ENCODE measurements at places on chromosomes 11 and 22.

- DNase-seq: no peak
Observed at GRCh38 chr11:18575361-18575760, 13.2 kb downstream of the UEVLD start.

DNA sequence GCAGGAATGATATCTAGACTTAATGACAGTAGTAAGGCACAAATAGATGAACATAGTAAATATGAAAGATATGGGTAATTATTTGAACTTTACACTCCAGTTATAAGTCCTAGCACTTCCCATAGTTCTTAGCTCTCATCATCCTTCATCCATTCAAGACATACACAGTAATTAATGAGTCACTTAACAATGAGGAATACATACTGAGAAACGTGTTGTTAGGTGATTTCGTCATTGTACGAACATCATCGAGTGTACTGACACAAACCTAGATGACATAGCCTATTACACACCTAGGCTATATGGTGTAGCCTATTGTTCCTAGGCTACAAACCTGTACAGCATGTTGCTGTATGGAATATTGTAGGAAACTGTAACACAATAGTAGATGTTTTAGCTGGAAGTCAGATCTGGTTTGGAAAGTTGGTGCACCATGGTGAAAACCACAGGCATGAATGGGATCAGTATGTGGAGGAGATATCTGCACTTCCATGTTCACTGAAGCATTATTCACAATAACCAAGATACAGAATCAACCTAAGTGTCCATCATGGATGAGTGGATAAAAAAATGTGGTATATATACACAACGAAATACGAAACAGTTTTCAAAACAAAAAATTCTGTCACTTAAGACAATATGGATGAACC lies 229.9 kb upstream of the PITPNB start:
- no peak for DNase-seq

GRCh38 chr11:85756401-85757200 lies 54.3 kb downstream of the SYTL2 start:
- DNase-seq: no peak

- no peak for DNase-seq
Observed at GRCh38 chr11:124970925-124971324, 16.9 kb downstream of the CCDC15 start.

DNA sequence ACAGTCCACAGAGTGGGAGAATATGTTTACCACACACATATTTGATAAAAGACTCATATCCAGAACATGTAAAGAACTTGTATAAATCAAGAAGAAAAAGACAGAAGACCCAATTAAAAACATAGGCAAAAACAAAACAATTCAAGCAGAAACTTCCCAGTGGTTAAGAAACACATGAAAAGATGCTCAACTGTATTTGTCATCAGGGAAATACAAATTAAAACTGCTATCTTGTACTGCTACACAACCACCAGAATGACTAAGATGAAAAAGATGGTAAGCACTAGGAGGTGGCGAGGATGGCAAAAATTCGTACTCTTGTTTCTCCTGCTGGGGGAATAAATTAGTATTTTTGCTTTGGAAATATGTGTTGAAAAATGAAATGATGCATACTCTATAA lies 192.3 kb upstream of the C11orf87 start:
- DNase-seq: no peak

- DNase-seq: no peak
Observed at GRCh38 chr11:59625703-59626102, 10.1 kb upstream of the OSBP start.

DNA sequence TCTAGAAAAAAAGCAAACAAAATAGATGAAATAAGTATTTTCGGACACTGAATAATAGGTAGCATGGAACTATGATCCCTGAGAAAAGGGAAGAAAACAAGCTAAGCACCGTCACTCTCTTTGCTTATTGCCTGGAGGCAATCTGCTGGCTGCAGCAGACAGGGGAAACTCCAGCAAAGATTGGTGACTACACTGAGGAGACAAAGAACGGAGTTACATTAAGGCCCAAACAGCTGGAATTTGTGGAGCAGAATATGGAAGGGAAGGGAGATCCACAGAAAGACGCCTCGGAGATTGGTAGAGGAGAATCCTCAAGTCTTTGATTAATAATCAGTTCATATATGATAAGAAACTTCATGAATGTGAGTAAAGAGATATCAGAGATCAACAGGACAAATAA lies 150.2 kb downstream of the TYR start:
- no peak for DNase-seq

DNA sequence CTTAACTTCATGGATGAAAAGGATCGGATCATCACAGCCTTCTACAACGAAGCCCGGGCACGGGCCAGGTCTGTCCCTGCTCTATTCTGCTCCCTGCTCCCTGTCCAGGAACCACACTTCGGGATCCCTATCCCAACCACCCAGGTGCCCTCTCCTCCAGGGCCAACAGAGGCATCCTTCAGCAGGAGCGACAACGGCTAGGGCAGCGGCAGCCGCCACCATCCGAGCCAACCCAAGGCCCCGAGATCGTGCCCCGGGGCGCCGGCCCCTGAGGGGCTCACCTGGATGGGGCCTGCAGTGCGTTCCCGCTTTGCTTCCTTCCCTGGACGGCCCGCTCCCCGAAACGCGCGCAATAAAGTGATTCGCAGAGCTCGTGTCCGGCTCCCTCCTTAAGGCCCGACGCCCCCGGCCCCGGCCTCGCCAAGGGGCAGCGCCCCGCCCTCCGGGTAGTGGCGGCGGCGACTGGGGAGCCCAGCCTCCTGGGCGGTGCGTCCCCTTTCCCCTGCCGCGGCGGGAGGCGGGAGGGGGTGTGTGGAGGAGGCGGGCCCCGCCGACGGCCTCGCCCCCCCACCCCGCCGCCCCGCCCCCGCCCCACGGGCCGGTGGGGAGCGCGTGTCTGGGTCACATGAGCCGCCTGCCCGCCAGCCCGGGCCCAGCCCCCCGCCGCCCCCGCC lies at the start of gene VEGFB:
VEGFB (plus strand) TSS at position 672 of the 674 bp plus-strand sequence. CDS start 250 bp downstream, outside the sequence.
- peak; percentile 86 for DNase-seq

GRCh38 chr11:19458721-19459120 lies 218.0 kb upstream of the E2F8 start:
- DNase-seq: no peak

- DNase-seq: no peak
Observed at GRCh38 chr22:50146439-50147238, 23.9 kb upstream of the PANX2 start.

DNA sequence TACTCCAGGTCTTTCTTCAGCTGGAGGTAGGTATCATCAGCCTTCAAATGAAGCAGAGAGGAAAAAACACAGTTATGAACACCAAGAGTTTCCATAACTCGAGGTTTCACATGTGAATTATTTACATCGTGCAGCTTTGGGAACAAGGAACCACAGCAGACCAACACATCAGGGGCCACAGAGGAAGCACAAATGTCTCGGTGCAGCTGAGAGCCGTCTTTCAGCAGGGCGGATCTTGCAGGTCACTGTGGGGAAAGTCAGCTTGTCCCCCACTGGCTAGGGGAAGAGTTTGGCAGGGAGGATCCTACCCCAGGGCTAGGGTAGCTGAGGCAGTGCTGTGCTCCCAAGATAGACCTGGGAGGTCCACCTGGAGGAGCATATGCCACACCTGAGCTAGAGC lies 74.7 kb downstream of the C11orf58 start:
- DNase-seq: no peak

DNA sequence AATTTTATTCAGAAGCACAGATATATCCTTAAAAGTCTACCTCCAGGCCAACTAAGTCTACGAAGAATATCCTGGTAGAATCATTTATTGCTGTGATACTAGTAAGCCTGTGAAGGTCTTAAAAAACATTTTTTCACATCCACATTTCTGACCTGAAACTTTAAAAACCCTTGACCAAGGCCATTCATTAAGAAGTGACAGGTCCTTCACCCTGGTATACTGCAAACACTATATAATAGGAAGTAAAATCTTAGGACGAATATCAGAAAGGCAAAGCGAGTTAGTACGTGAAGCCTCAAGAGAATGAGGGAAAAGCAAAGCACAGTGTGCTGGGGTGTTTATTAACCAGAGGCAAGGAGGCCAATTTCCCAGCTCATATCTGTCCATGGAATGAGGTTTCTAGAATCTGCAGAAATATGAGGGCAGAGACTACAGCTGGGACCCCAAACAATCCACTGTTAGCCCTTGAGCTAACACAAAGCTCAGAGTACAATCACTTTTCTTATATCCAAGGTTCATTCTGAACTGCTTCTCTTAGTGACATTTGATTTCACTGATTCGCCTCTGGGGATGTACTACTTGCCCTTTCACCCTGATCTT lies 71.0 kb downstream of the AMBRA1 start:
- DNase-seq: no peak

DNA sequence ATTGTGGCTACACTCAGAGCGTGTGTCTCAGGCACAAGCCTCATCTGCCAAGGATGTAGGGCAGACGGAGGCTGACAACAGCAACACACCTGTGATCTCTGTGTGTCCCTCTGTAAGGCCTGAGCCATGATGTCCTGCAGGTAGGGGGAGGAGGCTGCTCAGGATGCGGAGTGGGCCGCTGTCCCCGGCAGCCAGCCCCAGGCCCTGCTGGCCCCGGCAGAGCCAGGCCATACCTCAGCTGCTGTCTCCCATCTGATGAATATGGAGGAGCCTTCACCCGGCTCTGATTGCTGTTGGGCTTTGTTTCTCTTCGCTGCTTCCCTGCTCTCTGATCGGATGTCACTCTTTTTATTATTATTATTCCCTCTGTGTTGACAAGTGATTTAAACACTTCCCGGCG lies 83.6 kb upstream of the NCAM1 start:
- no peak for DNase-seq

GRCh38 chr22:21952586-21953571 lies at the start of gene PPM1F:
TSS of gene PPM1F (minus strand) at chr22:21952848. CDS start at chr22:21946048, 6,800 bp downstream.
- DNase-seq: peak; percentile 100

DNA sequence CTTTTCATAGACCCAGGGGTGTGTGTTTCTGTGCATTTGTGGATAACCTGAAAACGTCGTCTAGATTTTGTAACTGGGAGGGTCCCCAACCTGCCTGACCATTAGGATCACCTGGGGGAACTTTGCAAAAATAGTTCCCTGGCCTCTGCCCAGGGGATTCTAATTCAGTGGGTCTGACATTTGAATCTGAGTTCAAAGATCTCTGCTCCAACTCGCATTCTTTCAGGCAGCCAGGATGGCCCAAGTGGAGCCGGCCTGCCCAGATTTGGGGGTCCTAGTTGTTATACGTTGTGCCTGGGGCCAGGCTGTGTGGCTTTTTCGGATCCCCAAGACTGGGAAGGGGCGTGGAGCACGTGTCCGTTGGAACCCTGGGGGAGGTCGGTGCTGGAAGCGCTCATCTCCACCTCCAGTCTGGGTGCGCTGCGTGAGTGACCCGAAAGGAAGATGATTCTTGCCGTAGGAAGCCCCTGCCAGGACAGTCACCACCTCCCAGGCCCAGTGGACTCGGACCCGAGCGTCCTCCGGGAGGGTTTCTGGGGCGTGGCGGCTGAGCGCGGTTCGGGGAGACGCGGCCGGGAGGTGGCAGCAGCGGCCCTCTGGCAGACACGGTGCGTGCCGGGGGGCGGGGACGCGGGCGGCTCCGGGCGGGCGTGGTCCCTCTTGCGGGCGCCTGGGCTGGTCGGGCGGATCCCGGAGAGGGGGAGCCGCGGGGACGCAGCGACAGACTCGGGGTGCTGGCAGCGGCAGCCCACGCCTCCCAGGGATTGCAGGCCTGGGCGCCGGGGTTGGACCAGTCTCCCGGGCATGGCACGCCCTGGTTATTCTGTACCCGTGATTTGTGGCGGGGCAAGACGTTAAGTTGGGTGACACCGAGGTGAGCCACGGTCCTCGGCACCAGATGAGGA lies 29.2 kb upstream of the PLET1 start:
- DNase-seq: peak; percentile 96

DNA sequence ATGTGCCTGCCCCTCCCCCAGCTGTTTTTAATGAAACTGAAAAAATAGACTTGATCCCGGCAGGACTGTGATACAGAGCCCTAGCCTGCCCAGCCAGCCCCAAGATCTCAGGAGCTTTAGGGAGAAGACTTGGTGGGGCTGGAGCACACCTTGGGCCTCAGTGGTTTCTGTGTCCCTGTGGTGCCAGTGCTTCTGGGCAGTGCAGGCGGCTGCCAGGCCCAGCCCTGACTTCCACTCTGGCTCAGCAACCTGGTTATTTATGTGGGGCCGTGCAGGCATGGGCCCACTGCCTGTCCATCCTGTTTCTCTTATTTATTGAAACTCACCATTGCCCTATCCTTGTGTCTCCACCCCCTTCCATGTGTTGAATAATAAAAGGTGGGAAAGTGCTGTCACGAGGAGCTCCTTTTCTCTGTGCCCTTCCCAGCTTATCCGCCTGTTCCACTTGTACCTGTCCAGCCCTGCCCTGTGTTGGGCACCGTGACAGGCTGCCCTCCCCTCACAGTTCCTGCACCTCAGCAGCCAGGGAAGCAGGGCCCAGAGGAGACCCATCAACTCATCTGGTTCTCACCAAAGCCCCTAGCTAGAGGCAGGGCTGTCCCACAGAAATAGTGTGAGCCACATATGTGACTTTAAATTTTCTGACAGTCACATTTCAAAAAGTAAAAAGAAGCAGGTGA lies 20.2 kb downstream of the RELT start:
- DNase-seq: no peak

GRCh38 chr22:34842630-34843029 lies 223.3 kb upstream of the ISX start:
- no peak for DNase-seq

DNA sequence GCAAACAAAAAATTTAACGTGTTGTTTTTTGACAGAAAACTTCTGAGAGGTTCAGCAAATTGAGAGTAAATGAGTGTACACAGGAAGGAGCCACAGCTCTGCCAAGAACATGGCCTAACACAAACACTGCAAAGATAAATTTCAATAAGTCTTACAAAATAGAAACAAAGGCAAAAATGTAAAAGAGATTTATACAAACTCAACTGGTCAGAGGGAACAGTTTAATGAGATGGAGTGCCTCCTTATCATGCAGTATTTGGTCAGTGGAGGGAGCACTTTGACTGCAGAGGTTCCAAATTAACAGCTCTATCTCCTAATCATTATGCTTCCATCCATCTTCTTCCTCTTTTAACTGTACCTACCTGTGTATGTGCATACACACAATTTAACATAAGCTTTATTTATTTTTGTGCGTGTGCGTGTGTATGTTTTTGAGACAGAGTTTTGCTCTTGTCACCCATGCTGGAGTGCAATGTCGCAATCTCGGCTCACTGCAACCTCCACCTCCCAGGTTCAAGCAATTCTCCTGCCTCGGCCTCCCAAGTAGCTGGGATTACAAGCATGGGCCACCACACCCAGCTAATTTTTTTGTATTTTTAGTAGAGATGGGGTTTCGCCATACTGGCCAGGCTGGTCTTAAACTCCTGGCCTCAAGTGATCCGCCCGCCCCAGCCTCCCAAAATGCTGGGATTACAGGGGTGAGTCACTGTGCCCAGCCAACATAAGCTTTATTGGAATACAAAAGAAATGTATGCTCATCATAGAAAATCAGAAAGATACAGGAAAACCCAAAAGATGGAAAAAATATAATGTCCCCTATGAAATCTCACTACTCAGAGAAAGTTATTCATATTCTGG lies 111.9 kb downstream of the MRTFA start:
- no peak for DNase-seq

GRCh38 chr22:23068096-23068831 lies 2.1 kb upstream of the GNAZ start:
- no peak for DNase-seq

All from urothelium cell line (cell line).